SK-MEL-5 (cell line): ENCODE measurements at places on chromosomes 12 and 14. TPM values are rescaled to one million over a fixed set of nuclear protein-coding genes. Genes with fewer than 3 reads are reported as not detected.

- DNase-seq = no peak
Measured at GRCh38 chr12:116360579-116361413, 83.3 kb upstream of the MED13L start.

GRCh38 chr14:55505846-55506245, 65.4 kb upstream of the TBPL2 start:
- DNase-seq = no peak

DNA sequence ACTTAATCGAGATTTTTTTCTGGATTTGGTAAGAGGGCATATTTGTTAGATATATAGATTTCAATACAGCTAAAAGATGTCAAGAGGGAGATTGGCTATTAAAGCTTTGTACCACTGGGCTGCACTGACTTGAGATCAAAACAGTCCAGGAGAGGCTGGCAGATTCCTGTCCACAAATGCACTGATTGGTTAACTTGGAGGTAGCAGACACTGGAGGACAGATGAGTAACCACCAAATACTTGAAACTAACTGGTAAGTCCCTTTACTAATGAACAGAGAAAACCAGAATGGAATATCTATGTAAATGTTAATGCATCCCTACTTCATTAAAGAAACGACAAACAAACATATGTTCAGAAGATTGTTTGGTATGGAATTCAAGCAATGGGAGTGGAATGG, 416.6 kb downstream of the LRIG3 start:
- no peak for DNase-seq

DNA sequence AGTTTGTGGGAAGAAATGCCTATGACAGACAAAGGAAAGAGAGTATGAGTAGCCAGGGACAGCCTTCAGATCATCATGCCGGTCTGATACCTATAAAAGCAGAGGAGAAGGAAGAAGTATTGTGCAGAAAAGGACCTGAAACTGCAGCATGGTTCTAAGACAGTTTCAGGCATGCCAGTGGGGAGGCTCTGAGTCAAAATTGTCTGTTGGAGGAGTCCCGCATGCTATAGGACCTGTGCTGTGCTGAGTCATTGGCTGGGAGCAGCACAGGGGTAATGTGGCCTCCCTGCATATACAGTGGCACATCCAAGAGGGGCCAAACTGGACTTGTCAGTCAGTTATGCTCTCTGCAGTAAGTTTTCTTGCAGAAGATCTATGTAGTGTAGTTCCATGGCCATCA, 40.7 kb downstream of the NEUROD4 start:
- DNase-seq = no peak

- no peak for DNase-seq
Measured at GRCh38 chr14:76958020-76958979, 70.2 kb downstream of the IRF2BPL start.

- no peak for DNase-seq
Measured at GRCh38 chr14:39302124-39302810, 68.6 kb downstream of the MIA2 start.

- peak; percentile 74 for DNase-seq
Measured at GRCh38 chr12:92608151-92609091, 94.4 kb upstream of the PLEKHG7 start.

GRCh38 chr14:30264161-30264560, 294.8 kb upstream of the G2E3 start:
- no peak for DNase-seq

DNA sequence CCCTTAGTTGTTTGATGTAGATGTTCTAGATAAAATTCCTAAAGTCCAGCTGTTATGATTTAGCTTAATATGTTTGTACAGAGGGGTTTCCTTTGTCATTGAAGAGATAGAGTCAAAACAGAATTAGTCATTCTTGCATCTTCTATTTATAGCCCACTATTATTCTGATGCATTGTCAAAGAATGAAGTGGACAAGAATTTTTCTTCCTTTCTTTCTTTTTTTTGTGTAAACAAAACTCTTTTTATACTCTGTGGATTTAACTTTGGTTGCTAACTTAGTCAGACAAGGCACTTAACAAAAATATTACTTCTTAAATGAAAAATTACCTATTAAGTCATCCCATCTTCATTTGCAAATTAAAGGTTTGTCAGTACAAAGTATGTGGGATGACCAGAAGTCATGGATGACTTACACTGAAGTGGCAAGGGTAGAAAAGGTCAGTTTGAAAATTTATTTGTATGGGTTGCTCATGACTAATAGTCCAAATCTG, 215.6 kb upstream of the DDHD1 start:
- no peak for DNase-seq

DNA sequence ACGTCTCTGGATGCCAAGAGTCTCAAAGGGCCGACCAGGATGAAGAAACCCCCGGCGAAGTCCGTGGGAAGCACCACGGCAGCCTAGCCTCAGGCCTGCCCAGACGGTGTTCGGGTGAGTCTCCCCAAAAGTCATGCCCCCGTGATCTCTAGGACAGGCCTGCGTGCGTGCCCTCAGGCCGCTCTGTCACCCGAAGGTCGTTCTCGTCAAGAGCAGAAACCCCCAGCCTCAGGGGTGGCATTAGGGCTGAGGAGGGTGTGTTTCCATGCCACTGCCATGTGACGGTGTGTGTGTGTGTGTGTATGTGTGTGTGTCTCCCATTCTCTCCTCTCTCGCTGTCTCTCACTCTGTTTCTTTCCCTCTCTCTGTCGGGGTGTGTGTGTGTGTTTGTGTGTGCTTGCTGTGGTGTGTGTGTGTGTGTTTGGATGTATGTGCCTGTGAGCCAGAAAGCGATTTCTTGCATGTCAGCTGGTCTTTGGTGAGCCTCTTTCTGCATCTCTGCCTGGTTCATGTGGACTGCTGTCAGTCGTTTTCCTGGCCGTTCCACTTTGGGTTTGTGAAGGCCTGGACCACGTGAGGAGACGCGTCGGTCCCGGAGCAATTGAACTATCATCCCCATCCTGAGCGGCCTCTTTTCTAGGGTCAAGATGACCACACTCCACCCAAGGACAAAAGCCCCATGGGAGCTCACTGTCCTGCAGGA, 772.5 kb upstream of the ALG10B start:
- DNase-seq = no peak

DNA sequence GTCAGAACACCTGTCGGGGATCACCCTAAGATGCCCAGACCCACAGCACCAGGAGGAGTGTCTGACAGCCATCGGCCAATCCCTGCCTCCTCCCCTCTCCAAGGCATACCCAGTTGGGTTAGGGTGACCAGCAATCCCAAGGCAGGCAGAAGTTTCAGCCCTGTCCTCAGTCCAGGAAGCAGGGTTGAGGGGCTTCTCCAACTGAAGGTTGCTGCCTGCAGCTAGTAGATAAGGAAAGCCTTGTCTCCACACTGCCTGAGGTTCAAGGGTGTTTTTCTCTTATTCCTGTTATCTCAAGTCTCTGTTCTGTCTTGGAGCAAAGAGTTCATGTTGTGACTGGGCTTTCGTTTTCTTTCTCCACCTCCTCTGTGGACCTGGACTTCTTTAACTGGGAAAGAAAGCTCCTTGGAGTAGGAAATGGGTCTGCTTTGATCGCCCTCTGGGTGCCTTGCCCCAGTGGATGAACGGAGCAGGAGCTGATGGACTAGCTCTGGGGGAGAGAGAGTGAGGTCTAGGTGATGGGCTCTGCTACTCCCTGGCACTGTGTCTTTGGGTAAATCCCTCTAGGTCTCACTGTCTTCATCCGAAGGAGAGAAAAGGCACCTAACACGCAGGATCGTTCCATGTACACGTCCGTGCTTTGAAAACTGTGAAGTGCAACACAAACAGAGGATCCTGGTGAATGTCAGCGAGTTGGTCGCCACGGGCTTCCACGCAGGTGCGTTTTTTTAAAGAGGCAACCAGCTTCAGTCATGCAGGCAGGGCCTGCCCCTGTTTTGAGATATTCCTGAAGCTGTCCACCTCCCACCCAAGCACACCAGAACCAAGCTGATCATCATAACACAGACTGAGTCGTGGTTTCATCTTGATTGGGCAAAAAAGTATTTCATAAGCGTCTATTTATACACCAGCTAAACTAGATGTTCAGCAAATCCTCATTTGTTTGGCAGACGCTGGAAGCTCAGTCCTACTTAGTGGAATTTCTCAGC, 52.5 kb upstream of the FOXN3 start:
- no peak for DNase-seq

DNA sequence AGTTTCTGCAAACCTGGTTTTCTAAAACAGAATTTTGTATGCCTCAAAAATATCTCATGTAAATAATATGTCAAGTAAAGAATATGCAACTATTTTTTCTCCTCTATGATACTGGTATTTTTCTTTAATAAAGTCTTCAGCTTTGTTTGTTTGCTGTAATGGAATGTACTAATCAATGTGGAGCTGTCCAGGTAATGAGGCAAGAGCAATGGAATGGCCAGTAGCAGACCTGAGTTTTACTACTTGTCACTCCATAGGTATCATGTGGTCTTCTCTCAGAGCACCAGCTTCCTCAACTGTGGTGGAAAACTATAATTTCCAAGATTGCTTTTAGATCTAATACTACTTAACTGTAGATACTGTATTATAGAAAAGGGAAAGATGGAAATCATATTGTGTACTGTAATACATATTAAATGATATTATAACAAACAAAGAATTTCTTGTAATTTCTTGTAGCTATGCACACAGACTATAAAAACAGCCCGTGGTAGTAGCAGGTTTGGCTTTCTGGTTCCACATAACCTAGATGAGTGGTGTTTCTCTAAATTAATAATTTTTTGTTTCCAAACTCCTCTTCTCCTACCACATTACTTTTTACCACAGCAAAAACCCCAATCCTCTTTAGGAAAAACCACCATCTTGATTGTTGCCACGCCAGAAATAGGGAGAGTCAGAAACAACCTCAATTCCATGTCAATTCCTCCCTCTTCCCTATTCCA, 70.6 kb downstream of the KIF21A start:
- DNase-seq = no peak

DNA sequence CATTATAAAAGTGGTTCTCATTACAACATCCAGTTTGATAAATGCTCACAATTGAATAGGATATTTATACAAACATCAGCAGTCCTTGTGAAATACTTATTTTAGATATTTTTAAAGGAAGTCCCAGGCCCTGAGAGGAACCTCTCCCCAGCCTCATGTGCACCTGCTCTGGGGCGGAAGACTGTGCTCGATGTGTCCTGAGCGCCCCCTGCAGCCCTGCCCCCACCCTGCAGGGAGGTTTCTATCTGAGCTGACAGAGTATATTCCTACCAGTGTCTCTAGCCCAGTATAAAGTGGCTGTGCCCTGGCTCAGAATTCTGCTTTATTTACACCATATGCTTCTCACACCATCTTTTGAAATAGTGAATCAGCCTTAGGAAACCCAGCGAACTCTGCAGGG, 1349.1 kb downstream of the TMEM121 start:
- DNase-seq = peak; percentile 17

GRCh38 chr14:104372390-104373054, 207.0 kb upstream of the C14orf180 start:
- DNase-seq = no peak

- DNase-seq = no peak
Measured at GRCh38 chr12:47094804-47095203, 15.0 kb upstream of the AMIGO2 start.

GRCh38 chr12:81381951-81382350, 304.1 kb downstream of the ACSS3 start:
- no peak for DNase-seq

GRCh38 chr14:101507836-101508150, 53.5 kb upstream of the DIO3 start:
- no peak for DNase-seq

DNA sequence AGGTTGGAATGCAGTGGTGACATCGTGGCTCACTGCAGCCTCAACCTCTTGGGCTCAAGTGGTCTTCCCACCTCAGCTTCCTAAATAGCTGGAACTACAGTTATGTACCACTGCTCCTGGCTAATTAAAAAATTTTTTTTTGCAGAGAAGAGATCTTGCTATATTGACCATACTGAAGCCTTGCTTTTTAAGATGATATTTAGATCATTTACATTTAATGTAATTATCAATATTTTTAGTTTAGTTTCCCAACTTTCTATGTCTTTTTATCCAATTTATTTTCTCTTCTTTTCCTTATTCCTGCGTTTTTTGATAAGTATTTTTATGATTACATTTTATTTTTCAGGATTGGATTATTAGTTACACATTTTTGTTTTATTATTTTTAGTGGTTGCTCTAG, 340.1 kb downstream of the APAF1 start:
- DNase-seq = no peak

GRCh38 chr14:63100552-63100951, 55.3 kb upstream of the KCNH5 start:
- no peak for DNase-seq

GRCh38 chr12:2794191-2794735, 507 bp upstream of the FKBP4 start:
- DNase-seq = no peak

GRCh38 chr12:112184056-112184887, 58.9 kb downstream of the TRAFD1 start:
- DNase-seq = no peak

Gene CEBPE
- total RNA-seq = not detected in 2 replicates

Gene GPRC5A
- total RNA-seq = 13.9 and 17.6 TPM in 2 replicates

Gene MFAP5
- not detected in 2 replicates for total RNA-seq

Gene RASAL1
- total RNA-seq = 0.74 and 0.85 TPM in 2 replicates

Gene GPR68
- not detected in 2 replicates for total RNA-seq

Gene SLCO1B3
- 0.21 TPM in 1 of 2 replicates, not detected in the other for total RNA-seq

Gene SIX6
- 0.08 TPM in 1 of 2 replicates, not detected in the other for total RNA-seq

Gene PIANP
- not detected in 2 replicates for total RNA-seq

Gene CCDC38
- 0.16 TPM in 1 of 2 replicates, not detected in the other for total RNA-seq

Gene FAM222A
- total RNA-seq = 8.5 and 8.9 TPM in 2 replicates

Gene KCNC2
- total RNA-seq = not detected in 2 replicates

Gene RTL1
- total RNA-seq = not detected in 2 replicates

Gene STON2
- 14.8 and 16.3 TPM in 2 replicates for total RNA-seq

Gene OVCH1
- not detected in 2 replicates for total RNA-seq

Gene MYH7
- 0.05 TPM in 1 of 2 replicates, not detected in the other for total RNA-seq

Gene EPS8
- 186 and 193 TPM in 2 replicates for total RNA-seq

Gene IRAK3
- not detected in 2 replicates for total RNA-seq

Gene RHOJ
- total RNA-seq = 3.0 and 7.3 TPM in 2 replicates

Gene RNASE3
- not detected in 2 replicates for total RNA-seq

Gene ACVRL1
- 0.05 TPM in 1 of 2 replicates, not detected in the other for total RNA-seq

Gene ARMH4
- 2.9 and 3.1 TPM in 2 replicates for total RNA-seq

Gene SERPINA10
- not detected in 2 replicates for total RNA-seq

Gene FOXG1
- total RNA-seq = not detected in 2 replicates

Gene BMP4
- 2.6 and 2.8 TPM in 2 replicates for total RNA-seq

Gene TAS2R19
- 0.32 and 0.55 TPM in 2 replicates for total RNA-seq

Gene KRT79
- not detected in 2 replicates for total RNA-seq

Gene ZDHHC17
- total RNA-seq = 28.7 and 33.5 TPM in 2 replicates
